Hematopoietic multipotent progenitor cell (in vitro differentiated cells): ENCODE measurements at places on chromosomes 16 and 17. TPM values are rescaled to one million over a fixed set of nuclear protein-coding genes. Genes with fewer than 3 reads are reported as not detected.

The KRT15 gene
- not detected for total RNA-seq

DNA sequence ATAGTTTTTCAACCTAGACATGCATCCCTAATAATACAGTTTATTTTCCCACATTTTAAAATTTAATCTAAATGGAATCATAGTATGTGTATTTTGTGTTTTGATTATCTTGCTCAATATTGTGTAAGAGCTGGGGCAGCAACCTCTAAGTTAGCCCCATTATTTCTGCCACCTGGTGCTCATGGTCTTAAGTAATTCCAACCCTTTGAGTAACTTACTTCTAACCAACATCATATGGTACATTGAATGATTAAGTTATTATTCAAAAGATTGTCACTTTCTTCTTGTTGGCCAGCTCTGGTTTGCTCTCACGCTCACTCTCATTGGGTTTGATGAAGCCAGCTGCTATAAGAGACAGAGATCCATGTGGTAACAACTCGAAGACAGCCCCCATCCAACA, 3.9 kb upstream of the KRTAP4-3 start:
- no peak for DNase-seq

The PHKB gene
- 46.6 TPM for total RNA-seq

DNA sequence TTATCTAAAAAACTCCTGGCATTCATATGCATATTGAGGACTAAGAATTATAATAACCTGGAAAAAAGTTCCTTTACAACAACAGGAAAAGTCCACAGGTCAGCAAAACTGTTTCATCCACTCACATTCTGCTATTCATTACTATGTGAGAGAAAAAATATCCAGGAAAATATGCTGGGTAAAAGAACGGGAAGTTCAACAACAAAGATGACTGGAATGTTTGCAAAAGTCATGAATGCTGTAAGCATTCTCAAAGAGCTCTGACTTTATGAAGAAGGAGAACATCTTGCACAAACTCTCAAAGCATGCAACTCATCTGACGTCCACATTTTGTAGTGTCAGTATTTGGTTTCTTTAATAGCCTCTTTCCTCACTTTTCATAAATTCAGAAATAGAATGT, 56.9 kb upstream of the ALDH3A1 start:
- DNase-seq, result no peak

DNA sequence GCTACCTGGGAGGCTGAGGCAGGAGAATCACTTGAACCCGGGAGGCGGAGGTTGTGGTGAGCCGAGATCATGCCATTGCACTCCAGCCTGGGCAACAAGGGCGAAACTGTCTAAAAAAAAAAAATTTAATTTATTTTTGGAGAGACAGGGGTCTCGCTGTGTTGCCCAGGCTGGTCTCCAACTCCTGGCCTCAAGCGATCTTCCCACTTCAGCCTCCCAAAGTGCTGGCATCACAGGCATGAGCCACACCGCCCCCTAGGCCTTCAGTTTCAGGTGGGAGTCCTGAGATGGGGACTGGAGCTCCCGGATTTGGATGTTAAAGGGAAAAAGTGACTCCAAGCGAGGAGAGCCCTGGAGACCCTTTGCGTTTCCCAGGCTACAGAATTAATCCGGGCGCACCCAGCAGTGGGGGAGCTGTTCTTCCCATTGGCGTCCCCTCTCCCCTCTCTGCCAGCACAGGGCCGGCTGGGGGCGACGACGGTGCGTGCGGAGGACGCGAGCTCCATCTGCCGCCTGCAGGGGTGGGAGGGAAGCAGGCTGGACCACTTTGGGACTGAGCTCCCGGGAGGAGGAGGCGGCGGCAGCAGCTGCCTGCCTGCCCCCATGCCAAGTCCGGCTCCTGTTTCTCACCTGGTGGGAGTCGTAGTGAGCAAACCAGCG, 49.3 kb upstream of the USP7 start:
- DNase-seq, result no peak

DNA sequence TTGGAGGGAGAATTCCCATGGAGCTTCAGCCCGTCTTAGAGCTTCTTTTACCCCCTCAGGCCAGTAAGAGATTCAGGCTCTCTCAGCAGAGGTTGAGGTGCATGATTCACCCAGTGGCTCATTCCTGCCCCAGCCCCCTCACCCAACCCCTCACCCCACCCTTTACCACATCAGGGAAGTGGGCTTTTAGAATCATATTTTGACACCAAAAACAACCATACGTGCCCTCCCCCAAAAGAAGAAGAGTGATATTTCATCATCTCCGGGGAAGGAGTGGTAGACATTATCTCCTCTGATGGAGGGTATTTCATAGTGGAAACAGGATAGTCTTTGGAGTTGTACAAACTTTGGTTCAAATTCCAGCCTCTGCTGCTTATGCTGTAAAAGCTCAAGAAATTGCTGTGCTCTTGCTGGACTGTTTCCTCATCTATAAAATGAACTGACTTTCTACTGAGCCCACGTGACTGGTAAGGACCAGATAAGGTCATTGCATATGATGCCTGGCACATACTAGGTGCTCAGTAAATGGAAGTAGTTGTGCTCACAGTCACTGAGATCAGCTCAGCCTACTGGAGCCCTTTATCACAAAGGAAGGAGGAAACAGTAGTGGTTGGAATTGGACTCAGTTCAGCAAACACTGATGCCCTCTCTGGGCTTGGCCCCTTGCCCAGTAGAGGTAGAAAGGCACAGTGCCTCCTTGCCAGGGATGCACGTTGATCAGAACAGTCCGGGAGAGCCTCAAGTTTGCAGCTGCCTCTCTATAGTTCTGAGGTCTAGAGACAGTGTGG, 18.3 kb upstream of the CCL5 start:
- peak; percentile 58 for DNase-seq

The BBS2 gene
- 35.0 TPM for total RNA-seq

DNA sequence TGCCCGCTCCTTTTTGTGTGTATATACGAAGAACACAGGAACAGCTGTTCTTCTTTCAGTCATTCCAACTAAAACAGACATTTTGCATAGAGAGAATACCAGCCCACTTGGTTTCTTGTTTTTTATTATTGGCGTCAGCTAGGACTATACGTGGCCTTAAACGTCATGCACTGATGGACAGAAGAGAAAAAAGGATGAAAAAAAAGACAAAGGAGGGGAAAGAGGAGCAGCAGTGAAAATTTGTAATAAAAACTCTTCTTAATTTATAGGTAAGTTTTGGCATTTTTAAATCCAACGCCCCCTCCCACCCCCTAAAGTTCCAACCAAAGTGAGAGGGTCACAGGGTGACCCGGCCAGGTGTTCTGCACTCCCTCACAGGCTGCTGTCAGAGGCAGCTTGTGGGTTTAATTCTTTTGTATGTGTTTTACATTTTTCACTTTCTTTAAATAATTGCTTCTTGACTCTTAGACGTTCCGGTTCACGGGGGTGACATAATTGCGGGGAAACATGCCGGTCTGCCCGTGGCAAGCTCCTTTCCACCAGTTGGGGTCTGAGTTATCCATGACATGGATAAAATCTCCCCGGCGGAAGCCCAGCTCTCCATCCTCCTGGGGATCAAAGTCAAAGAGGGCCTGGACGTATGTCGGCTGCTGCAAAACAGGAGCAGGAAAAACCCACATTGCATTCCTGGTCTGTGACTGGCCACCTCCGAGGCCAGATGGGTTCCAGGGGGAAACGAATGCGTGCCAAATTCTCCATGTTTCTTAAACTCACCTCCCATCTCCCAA, 30.9 kb upstream of the SLC25A19 start:
- no peak for DNase-seq

DNA sequence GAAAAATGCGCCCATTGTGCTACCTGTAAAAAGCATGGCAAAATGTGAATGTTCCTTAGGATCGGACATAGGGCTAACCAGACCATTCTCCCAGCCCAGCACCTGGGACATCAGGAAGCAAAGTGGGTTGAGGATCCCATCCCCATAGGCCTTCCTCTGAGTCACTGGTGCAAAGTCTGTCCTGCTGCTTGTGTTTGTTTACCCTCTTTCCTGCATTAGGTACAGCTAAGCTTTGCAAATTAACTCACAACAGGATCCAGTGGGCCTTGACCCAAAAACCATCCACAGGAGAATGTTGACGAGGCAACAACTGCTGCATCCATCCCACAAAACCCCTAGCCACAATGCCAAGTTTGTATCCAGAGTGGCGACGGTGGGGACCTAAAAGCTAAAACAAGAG, 106.2 kb downstream of the GRIN2A start:
- no peak for DNase-seq

GRCh38 chr16:3716831-3717234, 491 bp downstream of the TRAP1 start:
- peak; percentile 11 for DNase-seq

The PPL gene
- 0.81 TPM for total RNA-seq

- DNase-seq, result no peak
These were observed 235.2 kb upstream of the SOX9 start for GRCh38 chr17:71885662-71886061.

GRCh38 chr17:70699408-70699807, 530.1 kb downstream of the KCNJ2 start:
- no peak for DNase-seq

The TMC8 gene
- 75.1 TPM for total RNA-seq

- DNase-seq, result no peak
These were observed 3.1 kb downstream of the SEPTIN1 start for GRCh38 chr16:30379158-30379783.

The ERAL1 gene
- 47.4 TPM for total RNA-seq

The FBXO47 gene
- total RNA-seq, result not detected

The RRN3 gene
- 19.7 TPM for total RNA-seq

GRCh38 chr17:27259356-27259755, 34.6 kb upstream of the WSB1 start:
- no peak for DNase-seq

- DNase-seq, result no peak
These were observed at the start of gene CRHR1 for GRCh38 chr17:45784293-45784740. Gene CRHR1, plus strand, starts transcription at chr17:45784320. Its CDS starts 225 bp downstream, at chr17:45784545.

DNA sequence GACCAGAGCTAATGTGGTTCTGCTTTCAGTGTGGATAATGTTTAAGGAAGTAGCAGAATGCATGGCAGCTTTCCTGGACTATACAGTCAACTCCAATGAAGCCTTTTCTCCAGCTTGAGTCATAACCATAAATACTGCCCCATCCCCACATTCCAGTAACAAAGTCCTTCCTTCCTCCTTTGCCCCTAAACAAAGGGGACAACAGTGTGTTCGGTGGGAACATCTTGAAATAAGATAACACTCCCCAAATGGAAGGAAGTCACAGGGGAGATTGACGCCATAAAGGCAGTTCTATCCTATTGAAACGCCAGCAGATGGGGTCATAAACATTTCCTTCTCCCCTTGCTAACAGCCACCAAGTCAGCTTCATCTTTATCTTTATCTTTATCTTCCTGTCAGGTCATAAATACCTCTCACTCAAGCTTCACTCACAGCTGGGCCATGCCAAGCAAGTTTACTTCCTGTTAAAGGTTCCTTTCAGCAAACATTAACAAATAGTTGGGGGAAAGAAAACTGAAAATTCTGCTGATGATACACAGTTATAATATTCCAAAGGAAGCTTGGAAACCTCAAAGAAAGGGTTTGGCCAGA, 136.7 kb downstream of the SNX11 start:
- DNase-seq, result no peak

GRCh38 chr17:78013683-78014467, 55.4 kb downstream of the TNRC6C start:
- DNase-seq, result peak; percentile 62

GRCh38 chr16:81608523-81609209, 164.1 kb downstream of the CMIP start:
- DNase-seq, result no peak

The LYZL6 gene
- total RNA-seq, result not detected

DNA sequence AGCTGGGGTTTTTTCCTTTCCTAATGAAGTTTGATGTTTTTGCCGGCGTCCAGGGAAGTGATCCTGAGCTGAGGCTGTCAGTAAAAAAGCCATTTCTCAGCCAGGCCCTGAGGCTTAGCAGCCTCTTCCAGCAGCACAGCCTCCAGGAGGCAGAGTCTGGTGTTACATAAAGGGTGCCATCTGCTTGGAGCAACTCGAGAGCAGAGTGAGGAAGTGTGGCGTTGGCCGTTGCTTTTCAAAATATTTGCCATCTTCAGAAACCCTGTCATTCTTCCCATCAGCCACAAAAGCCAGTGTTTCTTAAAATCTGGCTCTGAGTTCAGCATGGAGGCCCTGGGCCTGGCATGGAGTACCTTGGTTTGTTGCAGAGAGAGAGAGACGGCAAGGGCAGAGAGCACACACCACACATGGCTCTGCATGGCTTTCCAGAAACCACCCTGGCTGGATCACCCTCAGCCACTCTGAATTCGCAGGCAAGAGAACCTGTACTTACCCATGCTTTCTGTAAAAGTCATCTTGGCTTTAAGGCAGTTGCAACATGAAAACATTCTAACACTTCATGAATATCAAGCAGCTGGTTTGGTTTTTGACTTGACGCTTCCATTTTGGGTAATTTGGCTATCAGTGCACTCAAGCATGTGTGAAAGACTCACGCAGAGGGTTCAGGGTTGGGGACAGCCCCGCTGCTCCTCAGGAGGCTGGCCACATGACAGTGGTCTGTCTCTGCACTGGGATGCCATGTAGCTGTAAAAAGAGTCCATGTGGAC, 21.0 kb downstream of the PMM2 start:
- no peak for DNase-seq

GRCh38 chr17:57432507-57433277, 176.4 kb downstream of the MSI2 start:
- no peak for DNase-seq

The CD79B gene
- 67.1 TPM for total RNA-seq

GRCh38 chr17:50056961-50057330, 1.0 kb downstream of the ITGA3 start:
- no peak for DNase-seq

GRCh38 chr17:10251212-10251948, 53.0 kb upstream of the GAS7 start:
- no peak for DNase-seq

The CD19 gene
- total RNA-seq, result 1.6 TPM

The ITGAE gene
- total RNA-seq, result 10.5 TPM

The SPN gene
- 451 TPM for total RNA-seq

The KRTAP17-1 gene
- total RNA-seq, result not detected

- DNase-seq, result no peak
These were observed 375.7 kb upstream of the CDH11 start for GRCh38 chr16:65497571-65497970.

The MT1H gene
- total RNA-seq, result not detected

DNA sequence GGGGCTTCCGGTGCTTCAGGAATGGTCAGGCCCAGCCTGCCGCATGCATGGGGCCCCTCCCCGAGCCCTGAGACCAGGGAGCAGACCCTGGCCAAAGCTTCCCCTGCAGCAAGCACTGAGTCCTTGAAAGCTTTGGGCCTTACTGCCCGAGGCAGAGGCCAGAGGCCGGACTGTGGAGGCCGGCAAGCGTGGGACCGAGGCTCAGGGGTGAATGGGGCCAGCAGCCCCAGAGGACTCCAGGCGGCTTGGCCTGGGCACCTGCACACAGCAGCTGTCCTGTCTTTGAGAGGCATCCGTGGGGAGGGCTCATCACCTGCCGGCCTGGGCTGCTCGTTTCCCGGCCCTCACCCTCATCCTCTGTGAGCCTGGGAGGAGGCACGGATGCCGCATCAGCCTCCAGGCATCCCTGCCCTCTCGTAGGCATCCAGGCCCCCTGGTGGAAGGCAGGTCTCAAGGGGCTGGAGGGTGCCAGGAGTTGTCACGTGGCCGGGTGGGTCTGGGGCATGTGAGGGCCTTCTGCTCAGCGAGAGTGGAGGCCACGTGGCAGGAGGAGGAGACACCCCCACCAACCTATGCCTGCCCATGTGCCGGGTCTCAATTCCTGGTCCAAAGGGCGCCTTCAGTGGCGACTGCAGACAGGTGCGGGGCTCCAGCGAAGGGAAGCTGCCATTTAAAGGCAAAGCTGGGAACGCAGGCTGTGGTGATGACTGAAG, 31.4 kb downstream of the CACNA1H start:
- no peak for DNase-seq
